ENCODE measurements at places on chromosomes 12 and 14.
A peak's percentile ranks its signal among the peaks of the same experiment; 100 is the strongest.

DNA sequence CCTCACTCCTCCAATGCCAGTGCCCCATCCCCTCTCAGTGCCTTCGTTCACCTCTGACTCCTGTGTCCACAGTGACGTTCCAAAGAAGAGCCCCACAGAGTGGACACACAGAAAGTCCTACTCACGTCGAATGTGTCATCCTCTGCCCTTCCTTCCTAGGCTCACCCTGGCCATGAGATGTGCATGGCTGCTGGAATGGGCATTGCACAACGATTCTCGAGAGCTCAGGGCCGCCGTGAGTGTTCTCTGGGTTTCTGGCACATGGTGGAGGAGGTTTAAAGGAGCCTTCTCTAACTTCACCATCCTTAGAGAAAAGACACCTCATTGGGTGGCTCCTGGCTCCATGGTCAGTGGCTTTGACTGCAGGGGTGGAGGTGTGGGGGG is 12.8 kb upstream of the CEP170B start:
- DNase-seq = no peak

- DNase-seq = no peak
Measured at GRCh38 chr14:95282354-95282985, 37.2 kb downstream of the CLMN start.

GRCh38 chr12:130398100-130398848 is 60.6 kb downstream of the PIWIL1 start:
- no peak for DNase-seq

GRCh38 chr14:34187519-34188044 is 236.7 kb upstream of the EGLN3 start:
- DNase-seq = no peak

- DNase-seq = no peak
Measured at GRCh38 chr12:71415336-71416231, 24.0 kb upstream of the LGR5 start.

GRCh38 chr12:47082796-47083621 is 3.2 kb upstream of the AMIGO2 start:
- peak; percentile 35 for DNase-seq

DNA sequence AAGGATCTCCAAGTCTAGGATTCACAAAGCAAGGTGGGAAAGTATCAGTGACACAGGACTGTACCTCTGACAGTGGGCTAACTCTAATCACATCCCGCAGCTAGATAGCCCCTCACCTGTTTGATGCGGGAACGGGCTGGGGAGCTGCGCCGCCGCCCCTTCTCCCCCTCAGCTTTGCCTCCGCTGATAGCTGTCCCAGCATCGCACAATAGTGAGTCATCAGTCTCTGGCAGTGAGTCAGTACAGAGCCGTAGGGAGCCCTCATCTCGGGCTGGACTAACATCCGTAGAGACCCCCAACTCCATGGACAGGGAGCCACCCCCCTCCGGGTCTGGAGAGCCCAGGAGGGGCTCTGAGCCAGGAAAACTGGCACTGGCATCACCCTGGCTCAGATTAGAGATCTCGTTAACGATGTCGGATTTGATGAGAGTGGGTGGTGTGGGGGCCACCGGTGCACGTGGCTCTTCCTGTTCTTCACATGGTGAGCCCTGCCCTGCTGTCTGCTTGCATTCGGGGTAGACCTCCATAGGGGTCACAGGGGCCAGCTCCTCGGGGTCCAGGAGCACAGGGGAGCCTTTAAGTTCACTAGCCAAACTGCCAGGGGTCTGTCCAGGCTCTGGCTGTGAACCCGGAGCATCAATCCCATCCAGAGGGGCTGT is 10.9 kb downstream of the KMT2D start:
- DNase-seq = no peak

- no peak for DNase-seq
Measured at GRCh38 chr14:88030079-88030478, 25.1 kb downstream of the GPR65 start.

GRCh38 chr12:14268120-14268515 is 97.4 kb upstream of the ATF7IP start:
- DNase-seq = no peak

DNA sequence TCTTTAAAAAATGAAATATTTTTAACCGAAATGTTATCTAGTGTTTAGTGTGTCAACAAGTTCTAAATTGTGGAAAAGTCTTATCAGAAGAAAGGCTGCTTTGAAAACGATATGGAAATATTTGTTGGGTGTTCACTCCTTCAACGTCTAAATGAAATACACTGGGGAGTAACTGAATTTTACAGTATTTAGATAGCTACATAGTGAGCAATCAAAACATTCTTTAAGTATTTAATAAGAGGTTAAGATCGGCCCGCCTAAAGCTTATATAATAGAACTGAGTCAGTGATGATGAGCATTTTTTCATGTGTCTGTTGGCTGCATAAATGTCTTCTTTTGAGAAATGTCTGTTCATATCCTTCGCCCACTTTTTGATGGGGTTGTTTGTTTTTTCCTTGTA is 228.3 kb downstream of the RAD51B start:
- no peak for DNase-seq

DNA sequence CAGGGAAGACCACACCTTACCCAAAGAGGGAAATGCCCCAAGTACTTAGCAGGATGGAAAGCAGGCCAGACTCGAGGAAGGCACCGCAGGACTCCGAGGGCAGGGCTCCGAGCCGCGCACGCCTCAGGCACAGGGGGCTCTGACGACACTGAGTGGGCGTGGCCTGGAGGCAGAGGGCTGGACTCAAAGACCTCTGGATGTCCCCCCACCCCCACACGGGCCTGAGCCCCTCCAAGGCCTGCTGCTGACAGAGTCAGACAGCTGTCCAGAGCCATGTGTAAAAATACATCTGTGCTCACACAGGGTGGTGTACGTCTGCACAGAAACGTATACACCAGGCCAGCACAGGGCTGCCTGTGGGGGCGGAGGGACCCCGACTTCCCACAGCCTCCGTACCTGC is 1.4 kb downstream of the AKT1 start:
- DNase-seq = no peak

DNA sequence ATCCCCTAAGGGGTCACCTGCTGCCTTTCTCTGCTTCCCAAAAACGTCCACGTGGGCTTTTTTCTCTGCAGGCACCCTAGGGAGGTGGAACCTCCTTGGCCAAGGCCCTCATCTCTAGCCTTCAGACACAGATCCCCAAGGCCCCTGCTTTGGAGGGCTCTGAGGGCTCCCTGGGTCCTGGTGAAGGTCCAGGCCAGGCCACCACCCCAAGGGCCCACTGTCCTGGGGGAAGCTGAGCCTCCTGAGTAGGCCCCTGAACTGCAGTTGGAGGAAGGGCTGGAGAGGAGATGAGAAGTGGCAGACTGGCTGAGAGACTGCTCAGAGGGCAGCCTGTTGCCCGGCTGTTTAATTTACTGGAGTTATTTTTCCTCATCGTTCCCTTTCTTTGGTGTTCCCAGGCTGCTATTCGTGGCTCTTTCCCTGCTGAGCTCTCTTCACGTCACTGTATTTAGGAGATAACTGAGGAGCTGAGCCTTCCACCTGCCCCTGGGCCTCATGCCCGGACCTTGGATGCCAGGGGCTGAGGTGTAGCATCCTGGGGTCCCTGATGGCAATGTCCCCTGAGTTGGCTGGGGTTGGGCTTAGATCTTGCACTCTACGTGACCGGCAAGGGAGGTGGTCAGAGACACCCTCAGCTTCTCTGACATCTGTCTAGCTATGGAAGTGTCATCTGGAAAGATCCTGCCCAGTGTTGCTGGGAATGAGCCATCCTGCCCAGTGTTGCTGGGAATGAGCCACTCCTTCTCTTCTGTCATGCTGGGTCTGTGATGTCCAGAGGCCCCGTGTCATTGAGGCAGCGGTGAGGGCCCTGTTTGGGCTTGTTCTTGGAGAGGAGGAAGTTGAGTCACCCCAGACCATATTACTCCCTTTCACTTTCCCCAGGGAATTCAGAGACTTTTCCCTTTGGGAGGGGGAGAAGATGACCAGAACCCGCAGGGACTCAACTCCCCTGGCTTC is 139.8 kb downstream of the TSPAN9 start:
- DNase-seq = peak; percentile 54

DNA sequence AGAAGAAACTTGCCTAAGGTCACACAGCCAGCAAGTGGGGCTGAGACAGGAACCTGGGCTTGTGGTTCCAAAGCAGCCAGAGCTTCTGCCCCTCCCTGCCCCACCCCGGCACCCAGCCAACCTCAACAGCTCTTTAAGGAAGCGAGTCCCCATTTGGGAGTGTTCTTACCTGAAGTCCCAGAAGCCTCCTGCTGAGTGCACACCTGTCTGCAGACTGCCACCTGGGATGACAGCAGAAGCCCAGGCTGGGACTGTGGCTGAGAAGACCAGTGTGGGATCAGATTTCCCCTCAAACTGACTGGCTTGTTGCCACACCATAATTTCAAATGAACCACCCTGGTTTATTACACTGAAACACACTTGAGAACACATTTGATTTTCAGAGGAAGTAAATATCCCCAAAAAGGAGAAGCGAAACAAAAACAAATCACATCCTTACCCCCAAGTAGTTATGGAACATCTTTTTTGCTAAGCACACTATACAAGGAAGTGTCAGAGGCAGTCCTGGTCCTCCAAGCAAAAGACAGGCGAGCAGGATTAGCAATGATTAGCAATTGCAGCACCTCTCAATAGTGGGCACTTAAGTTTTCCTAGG is 6.3 kb upstream of the RIN3 start:
- DNase-seq = no peak

- DNase-seq = no peak
Measured at GRCh38 chr12:68270358-68270757, 17.0 kb upstream of the IL22 start.

DNA sequence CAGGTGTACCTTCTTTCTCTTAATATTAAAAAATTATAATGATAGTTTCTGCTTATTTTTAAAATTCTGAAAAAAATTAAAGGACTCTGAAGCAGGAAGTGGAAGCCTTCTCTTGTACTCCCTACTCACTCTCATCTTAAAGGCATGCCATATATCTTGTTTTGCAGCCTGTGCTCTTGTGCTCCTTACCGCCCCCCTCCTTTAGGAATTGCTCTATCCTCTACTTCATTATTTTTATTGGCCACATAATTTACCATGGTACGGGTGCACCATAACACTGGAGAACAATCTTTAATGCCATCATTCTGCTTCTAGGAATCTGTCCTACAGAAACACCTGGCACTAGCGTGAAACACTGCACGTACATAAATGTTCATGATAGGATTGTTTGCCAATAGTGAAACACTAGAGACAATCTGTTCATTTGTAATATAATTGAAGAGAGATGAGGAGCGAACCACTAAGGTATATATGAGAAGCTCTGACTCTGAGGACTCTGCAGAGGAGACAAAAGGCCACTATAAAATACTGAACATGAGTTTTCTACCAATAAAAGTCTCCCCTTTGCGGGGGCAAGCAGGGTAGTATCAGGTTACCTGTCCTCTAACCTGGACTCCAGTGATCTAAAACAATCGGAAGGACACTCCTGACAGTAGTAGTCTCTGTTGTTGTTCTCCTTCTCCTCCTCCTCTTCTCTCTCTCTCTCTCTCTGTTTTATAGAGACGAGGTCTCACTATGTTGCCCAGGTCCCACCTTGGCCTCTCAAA is 6.3 kb upstream of the NYNRIN start:
- DNase-seq = no peak

DNA sequence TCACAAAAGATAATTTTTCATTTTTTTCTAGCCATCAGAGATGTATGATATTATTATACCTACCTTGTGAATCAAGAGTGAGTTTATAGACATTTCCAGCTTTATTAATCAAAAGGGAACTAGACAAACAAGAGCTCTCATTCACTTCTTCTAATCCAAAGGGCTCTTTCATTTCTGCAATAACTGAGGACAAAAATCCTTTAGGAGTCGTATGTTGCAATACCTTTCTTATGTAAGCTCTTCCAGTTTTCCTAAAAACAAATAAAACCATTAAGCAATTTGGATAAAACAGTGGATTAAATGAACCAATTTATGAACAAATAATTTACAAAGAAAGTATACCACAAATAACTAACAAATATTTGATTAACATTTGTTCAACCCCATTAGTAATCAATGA is 107.1 kb downstream of the CATSPERB start:
- DNase-seq = no peak

GRCh38 chr14:54686871-54687749 is 120.2 kb downstream of the SAMD4A start:
- DNase-seq = no peak

- no peak for DNase-seq
Measured at GRCh38 chr12:26728205-26729050, 104.6 kb downstream of the ITPR2 start.

Data from T1000 (cell line).